ELR (cell line): ENCODE measurements at places on chromosomes 5 and 9.

GRCh38 chr9:110240198-110240597 lies 16.1 kb downstream of the TXN start:
- no peak for DNase-seq

DNA sequence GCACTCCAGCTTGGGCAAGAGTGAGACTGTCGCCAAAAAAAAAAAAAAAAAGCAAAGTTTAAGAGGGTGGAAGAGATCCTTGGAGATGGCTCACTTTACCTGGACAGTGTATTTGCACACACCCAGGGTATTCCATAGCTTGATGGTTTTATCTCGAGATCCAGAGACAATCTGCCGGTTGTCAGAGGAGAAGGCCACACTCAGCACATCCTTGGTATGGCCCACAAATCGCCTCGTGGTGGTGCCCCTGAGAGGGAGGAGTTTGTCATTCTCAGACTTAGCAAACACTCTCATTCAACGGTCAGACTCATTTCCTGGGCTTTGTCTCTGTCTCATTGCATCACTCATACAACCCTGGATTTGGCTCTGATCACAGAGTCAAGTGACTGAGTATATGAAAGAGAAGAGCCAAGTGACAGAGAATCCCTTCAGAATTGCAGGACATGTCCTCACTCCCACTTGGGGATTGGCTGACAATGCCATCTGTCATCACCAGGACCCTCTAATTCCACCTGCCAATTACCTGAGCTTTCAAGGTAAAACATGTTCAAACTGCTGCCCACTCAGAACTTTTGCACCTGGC lies 2.2 kb downstream of the RACK1 start:
- peak; percentile 94 for DNase-seq

DNA sequence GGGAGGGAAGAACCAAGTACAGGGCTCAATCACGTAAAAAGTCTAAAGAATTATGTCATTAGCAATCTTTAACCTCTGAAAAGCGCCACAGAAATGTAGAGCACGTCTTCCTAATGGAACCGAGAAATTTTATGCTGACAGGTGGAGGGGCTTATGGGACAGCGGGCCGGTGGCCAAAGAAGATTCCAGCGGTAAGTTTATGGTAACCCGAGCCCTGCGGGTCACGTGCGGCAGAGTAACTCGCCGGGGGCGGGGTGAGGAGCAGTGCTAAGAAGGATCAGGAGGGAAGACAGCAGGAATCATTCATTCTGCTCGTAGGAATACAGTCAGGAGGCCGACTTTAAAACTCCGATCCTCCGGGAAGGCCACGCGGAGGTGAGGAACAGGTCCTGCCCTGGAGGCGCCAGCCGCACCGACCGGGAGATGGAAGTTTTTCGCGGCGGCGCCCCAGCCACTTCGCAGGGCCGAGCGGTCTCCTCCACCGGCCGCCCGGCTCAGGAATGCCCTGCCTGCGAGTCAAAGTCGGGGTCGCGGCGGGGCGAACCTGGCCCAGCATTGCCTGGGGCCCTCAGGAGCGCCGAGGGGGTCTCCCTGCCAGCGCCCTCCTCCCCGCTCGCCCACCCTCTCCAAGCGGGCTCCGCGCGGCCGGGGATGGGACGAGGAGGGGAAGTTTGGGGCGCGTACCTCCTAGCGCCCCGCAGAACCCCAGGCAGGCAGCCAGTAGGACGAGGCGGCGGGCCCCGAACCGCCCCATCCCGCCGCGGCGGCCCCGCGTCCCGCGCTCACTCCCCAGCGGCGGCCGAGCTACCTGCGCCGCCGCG lies 101.8 kb downstream of the ESM1 start:
- DNase-seq: peak; percentile 57

- no peak for DNase-seq
These were observed 1888.0 kb upstream of the CDH9 start for GRCh38 chr5:28926422-28926821.

DNA sequence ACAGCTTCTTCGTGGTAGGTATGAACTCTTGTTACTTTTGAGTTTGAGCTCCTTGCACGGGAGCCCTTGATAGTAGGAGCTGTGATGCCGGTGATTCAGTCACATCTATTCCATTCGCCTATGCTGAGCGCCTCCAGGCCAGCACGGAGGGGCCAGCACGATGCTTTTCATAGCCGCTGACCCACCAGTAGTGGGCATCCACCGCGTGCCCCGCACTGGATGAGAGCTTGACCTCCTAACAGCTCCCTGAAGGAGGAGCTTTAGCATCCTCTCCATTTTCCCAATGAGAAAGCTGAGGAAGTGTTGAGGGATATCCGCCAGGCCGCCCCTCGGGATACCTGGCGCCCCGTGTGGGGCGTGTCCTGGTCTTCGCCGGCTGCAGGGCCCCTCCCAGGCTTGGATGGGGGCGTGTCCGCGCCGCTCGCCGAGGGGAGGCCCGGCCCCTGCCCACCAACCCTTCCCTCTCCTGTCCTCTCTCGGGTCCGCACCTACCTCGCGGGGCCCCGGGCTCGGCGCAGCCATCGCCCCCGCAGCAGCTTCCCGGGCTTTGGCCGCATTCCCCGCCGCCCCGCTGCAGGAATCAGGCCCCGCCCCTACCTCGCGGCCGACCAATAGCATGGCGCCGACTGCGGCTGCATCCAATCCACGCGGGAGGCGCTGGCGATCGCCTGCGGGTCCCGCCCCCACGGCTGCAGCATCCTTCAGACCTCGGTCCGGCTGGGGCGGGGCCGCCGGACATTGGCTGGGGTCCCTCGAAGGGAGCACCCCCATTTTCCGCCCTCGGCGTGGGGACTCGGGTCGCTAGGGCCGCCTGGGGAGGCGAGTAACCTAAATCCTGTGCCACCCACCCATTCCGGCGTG lies at the start of gene PIP5KL1:
Gene PIP5KL1, minus strand, starts transcription at position 547 of the 861 bp plus-strand sequence. Its CDS starts 25 bp downstream, at position 522.
- DNase-seq: peak; percentile 92

- no peak for DNase-seq
These were observed 37.9 kb downstream of the UBTD2 start for GRCh38 chr5:172245703-172246125.

GRCh38 chr9:97627624-97628023 lies 5.5 kb downstream of the TSTD2 start:
- no peak for DNase-seq
